SK-N-SH treated with all-trans-retinoic acid at 6 μM for 48 hours (cell line): ENCODE measurements at places on chromosomes 1 and 21.

- ATAC-seq: peak; percentile 6
Measured at GRCh38 chr1:44819196-44819607, 10.9 kb downstream of the BTBD19 start.

- ATAC-seq: no peak; the same call in 2 of the 3 replicates
Measured at GRCh38 chr1:45545019-45545493, 5.6 kb upstream of the AKR1A1 start.

GRCh38 chr1:157639800-157640199 is 41.9 kb upstream of the FCRL4 start:
- ATAC-seq: no peak

DNA sequence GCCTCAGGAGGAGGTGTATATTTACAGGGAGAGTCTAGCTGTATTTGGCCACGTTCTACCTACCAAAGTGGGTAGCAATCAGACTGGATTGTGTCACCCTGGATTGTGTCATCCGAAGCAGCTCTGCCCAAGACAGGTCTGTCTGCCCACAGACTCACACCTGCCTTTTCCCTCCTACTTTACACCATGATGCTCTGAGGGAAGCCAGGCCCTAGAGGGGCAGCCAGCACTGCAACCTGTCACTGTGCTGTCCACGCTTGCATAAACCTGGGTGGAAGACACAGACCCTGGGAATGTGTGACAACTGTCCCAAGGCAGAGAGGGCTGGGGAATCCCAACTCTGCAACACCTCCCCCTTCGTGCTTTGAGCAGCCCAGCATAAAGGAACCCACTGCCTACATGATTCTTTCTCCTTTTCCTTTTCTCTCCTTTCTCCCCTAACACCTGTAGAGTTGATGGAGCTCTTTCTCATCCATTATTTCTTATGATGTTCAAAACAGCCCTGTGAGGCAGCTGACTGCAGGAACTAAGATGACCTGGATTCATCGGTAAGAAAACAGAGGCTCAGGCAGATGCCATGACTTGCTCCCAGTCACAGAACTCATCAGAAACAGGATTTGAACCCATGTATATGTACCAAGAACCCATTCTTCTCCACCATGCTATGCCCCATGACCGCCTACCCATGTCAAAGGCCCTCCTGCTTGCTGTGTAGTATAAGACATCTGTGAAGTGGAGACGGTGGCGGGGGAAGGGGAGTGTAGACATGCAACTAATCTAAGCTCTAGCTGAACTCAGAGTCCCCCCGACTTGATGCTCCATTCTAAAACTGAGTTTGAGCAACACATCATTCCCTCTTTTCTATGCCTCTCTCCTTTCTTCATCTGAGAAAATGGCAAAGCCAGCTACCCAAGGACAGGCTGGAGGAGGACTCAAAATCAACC is 55.9 kb downstream of the ITPKB start:
- ATAC-seq: no peak

DNA sequence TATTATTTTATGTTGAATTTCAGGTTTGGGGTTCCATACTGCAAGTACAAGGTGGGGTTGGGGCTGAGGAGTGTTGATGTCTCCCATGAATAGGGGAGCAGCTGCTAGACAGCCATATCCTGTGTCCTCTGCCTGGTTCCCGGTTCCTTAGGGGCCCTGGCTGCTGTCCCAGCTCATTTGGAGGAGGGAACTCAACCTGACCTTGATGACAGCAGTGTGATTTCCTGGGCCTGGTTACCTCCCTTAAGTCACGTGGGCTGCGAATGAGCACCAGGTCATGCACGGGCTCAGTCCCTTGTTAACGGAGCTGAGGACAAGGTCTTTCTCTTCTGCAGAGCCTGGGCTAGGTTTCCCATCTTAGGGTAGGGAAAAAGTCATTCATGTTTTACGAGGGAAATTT is 85.1 kb downstream of the MTR start:
- no peak for ATAC-seq
